PC-3 (cell line): ENCODE measurements at places on chromosomes 13 and 19. TPM values are rescaled to one million over a fixed set of nuclear protein-coding genes. Genes with fewer than 3 reads are reported as not detected.
A peak's percentile ranks its signal among the peaks of the same experiment; 100 is the strongest.

DNAAF3 gene
- 30.0 and 45.7 TPM in 2 replicates for total RNA-seq

DKKL1 gene
- total RNA-seq = 2.4 and 4.2 TPM in 2 replicates

PRSS57 gene
- not detected in 2 replicates for total RNA-seq

TNFSF11 gene
- total RNA-seq = not detected in 2 replicates

ZNF534 gene
- total RNA-seq = not detected in 2 replicates

FOXO1 gene
- total RNA-seq = 2.7 and 3.5 TPM in 2 replicates

PDE4A gene
- total RNA-seq = 2.8 and 3.1 TPM in 2 replicates

TGFBR3L gene
- 10.5 and 15.5 TPM in 2 replicates for total RNA-seq

AKAP8L gene
- 97.9 and 137 TPM in 2 replicates for total RNA-seq

NLRP9 gene
- total RNA-seq = not detected in 2 replicates

PABPC3 gene
- total RNA-seq = 0.17 and 0.26 TPM in 2 replicates

PGLYRP1 gene
- total RNA-seq = not detected in 2 replicates

DNA sequence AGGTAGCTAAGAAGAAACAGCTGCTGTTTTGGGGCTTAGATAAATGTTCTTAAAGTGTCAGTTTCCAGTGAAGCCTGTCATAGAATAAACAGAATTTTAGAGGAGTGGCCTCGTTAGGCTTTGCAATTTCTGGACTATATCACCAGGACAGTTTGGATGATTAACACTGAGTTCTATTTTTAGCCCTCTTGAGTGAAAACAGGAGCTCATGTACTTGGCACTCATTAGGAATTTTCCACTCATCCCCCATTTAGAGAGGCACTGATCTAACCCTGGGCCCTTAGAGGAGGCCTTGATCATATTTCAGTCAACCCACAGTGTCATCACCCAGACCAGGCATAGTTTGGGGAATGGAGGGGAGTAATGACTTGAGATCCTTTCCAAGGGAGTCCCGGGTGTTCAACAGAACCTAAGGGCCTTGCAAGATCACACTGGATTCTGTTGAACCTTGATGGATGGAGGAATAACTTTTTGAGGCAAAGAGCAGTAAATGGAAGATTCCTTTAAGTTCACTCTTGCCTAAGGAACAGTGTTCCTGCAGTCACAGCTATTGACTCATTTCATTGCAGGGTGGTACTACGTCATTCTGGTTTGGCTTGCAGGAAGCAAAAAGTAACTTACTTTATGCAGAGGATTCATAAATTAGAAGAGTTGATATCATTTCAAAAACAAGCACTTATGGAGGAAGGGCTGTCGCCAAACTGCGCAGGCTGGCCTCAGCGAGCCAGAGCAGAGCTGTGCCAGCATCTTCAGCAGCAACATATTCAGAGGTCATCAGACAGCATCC is 160.2 kb downstream of the SLC7A1 start:
- no peak overlapping the region for H3K27ac ChIP-seq
- peaks cover 34% of the 10 kb centered on the region for H3K27me3 ChIP-seq

DNA sequence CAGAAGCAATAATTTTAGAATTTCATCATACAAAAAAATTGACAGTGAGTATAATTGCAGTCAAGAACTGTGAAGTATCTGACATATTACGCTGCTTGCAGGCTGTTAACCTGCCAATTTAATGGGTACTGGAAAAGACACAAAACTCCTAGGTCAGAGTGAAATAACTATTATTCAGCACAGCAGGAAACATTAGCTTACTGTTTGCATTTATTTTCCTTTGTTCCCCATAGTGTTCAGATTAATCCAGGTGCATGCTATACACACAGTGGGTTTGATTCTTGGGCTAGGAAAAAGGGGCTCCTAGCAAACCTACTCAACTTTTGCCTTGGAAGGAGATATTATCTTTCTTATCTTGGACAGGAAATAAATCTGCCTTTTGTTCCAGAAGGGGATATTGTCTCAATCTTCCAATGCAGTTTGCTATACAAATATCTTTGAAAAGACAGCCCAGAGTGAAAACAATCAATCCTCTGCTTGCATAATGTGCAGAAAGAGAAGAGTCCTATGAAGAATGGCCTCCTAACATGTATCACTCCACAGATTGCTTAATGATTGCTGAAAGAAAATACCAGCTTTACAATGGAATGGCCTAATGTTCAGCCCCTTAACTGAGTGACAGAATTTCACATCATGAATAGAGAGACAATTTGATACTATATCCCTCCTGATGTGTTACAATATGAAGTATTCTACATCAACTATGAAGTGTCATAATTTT is 443.4 kb downstream of the TBC1D4 start:
- H3K4me3 ChIP-seq = no peak overlapping the region
- no peaks in the 10 kb centered on the region for H3K4me1 ChIP-seq
- no peaks in the 10 kb centered on the region for H3K27me3 ChIP-seq

- H3K27me3 ChIP-seq = no peaks in the 10 kb centered on the region
- peaks cover 39% of the 10 kb centered on the region for H3K4me1 ChIP-seq
- H3K36me3 ChIP-seq = peaks cover 18% of the 10 kb centered on the region
- peak overlapping the region; percentile 94 for H3K27ac ChIP-seq
- no peak overlapping the region for H3K4me3 ChIP-seq
Observed at GRCh38 chr13:33228648-33229445, 56.7 kb downstream of the STARD13 start.

DNA sequence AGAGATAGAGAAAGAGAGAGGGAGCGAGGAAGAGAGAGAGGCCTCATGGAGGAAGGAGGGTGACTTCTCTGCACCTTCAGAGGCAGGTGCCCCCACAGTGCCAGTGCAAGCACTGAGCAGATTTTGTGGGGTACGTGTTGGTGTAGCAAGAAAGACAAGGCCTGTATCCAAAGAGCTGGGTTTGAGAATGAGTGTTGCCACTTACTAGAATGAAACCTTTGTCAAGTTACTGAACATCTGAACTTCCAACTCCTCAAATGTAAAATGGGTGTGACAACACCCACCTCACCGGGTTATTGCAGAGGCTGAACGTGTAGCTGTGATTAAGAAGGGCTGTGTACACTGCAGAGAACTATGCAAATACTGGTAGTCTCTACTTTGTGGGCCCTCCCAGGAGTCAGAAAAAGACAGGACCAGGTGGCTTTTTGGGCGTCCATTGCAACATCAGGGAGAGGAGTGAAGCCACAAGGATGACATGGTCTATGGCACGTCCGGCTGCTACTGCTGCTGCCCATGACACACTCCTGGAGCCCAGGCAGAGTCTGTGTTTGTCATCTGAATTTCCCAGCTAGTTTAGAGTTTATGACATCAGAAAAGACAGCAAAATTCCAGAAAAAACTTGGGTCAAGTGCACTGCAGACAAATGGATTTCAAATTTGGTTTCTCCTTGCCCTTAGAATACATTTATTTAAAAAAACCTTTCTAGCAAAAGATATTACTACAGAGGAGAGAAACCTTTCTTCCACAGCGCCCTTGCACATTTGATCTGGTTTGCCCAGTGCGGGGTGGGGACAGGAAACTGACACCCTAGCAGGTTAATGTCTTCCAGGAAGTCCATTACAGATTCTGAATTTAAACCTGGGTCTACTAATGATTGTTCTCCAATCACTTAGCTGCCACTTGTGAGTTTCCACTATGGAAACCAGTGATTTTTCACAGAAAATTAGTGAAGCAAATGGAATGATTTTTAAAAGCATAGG is 54.0 kb upstream of the ATP12A start:
- H3K27ac ChIP-seq = no peak overlapping the region
- H3K27me3 ChIP-seq = no peaks in the 10 kb centered on the region
- no peak overlapping the region for H3K4me3 ChIP-seq
- no peaks in the 10 kb centered on the region for H3K36me3 ChIP-seq

DNA sequence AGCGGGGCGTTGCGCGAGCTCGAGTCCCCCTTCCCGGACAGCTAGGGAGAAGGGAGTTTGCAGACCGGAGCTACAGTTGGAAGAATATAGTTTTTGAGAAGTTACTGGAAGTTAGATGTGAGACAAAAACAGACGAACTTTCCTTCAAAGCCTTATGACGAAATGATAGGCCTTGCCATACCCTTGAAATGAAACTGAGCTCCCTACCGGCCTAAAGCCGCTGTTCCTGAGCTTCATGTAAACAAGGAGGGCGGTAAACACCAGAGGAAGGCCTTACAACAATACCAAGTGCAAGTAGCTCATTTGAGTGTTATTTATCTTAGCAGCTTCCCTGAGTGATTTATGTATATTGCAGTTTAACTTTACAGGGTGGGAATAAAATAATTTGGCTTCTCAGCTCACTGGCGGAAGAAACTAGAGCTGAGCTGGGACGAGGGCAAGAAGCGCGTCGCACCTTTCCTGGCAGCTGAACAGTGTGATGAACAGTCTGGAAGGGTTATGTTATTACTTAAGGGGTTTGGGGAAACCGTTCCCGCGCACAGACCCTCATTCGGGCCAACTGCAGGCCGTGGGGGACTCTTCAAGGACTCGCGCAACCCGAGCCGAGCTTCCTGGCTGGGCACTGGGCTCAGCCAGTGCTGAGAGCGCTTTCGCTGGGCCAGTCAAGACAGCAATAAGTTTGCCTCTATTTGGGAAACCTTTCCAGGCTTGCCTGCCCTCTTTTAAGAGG is 111.2 kb downstream of the KCNRG start:
- no peaks in the 10 kb centered on the region for H3K36me3 ChIP-seq
- H3K27me3 ChIP-seq = no peaks in the 10 kb centered on the region
- DNase-seq = peak; percentile 20
- H3K4me1 ChIP-seq = peaks cover 22% of the 10 kb centered on the region; the same call in 1 of the 2 replicates

- peaks cover 10% of the 10 kb centered on the region for H3K4me1 ChIP-seq
- no peak for DNase-seq
- H3K27me3 ChIP-seq = no peaks in the 10 kb centered on the region
- H3K36me3 ChIP-seq = no peaks in the 10 kb centered on the region
- H3K27ac ChIP-seq = no peak overlapping the region
Observed at GRCh38 chr19:18284712-18285360, 3.4 kb upstream of the JUND start.

GRCh38 chr13:20150561-20150960 is 10.3 kb downstream of the GJA3 start:
- no peaks in the 10 kb centered on the region for H3K4me1 ChIP-seq
- H3K27me3 ChIP-seq = no peaks in the 10 kb centered on the region
- DNase-seq = no peak
- no peak overlapping the region for H3K27ac ChIP-seq
- H3K36me3 ChIP-seq = no peaks in the 10 kb centered on the region

DNA sequence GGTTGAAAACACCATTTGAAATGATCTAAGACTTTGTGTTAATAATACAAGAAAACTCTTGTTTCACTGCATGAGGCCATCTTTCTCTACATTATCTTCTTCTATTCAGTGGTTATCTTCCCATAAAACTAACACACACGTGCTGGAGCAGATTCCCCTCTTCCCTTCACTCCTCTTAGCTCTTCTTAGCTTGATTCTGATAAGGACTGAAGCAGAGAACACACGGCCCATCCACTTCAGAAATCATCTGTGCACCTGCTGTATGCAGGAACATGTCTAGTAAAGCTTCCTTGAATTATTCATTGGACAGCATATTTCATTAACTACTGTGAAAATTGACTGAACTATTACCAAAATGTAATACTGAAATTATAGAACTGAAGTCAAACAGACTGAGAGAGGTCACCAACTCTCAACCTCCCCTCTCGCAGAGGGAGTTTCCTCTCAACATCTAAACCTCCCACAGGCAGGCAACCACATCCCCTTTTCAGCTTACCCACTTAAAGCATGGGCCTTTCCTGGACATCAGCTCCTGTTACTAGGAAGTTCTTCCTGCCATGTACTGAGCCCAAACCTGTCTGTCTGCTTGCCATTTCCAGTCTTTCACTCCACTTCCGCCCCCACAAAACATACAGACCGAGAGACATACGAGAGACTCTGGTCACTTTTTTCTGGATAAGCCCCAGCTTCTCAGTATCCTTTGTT is 113.9 kb downstream of the CRYL1 start:
- no peak for DNase-seq
- H3K4me1 ChIP-seq = peaks cover 6% of the 10 kb centered on the region; the same call in 1 of the 2 replicates

- no peaks in the 10 kb centered on the region for H3K4me1 ChIP-seq
- H3K4me3 ChIP-seq = no peak overlapping the region
- H3K36me3 ChIP-seq = no peaks in the 10 kb centered on the region
Observed at GRCh38 chr13:25649001-25649633, 277.3 kb downstream of the ATP8A2 start.

DNA sequence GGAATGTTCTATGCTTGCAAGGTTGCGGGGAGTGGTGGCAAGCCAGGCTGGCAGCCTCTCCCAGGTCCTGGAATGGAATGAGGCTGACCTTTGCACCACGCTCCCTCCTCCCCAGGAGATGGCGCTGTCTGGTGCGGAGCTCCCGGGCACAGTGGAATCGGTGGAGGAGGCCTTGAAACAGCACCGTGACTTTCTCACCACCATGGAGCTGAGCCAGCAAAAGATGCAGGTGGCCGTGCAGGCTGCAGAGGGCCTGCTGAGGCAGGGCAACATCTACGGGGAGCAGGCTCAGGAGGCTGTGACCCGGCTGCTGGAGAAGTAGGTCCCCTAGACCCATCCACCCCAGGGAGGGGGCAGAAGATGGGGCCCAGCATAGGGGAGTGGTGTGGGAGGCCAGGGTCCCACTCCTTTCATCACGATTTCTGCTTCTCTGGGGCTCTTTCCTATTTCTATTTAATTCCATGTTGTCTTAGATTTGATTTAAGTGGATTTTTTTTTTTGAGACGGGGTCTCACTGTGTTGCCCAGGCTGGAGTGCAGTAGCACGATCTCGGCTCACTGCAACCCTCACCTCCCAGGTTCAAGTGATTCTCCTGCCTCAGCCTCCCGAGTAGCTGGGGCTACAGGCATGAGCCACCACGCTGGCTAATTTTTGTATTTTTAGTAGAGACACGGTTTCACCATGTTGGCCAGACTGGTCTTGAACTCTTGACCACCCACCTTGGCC is 53.2 kb upstream of the SHKBP1 start:
- peak; percentile 66 for DNase-seq
- H3K36me3 ChIP-seq = no peaks in the 10 kb centered on the region
- H3K27ac ChIP-seq = no peak overlapping the region
- H3K4me1 ChIP-seq = no peaks in the 10 kb centered on the region
- no peak overlapping the region for H3K4me3 ChIP-seq
- H3K27me3 ChIP-seq = no peaks in the 10 kb centered on the region

DNA sequence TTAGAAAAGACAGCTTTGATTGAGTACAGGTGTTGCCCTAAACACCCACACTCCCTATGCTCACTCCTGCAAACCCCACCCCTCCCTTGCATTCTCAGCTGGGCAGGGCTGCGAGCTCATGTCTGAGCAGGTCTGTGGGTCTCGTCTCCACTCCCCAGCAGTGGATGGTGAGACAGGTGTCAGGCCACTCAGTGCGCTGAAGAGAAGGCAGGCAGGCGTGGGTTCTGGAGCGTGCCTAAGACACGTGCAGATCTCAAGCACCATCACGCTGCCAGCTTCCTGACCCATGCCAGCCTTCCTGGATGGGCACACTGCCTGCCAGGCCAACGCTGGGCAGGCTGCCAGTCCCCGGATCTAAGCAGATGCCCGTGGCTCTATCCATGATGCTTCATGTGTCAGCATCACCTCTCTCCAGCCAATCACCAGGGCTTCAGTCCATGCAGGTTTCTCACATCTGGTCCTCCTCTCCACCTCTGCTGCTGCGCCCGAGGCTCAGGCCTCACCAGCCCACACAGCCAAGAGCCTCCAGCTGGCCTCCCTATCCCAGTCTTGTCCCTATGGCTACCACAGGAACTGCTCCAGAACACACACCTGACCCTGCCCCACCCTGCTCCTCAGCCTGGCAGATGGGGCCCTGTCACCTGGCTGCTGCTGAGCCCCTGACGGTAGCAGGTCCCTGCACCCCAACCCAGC is 42.6 kb downstream of the EPS15L1 start:
- no peaks in the 10 kb centered on the region for H3K4me1 ChIP-seq
- H3K4me3 ChIP-seq = no peak overlapping the region
- H3K36me3 ChIP-seq = peaks cover 27% of the 10 kb centered on the region
- peak; percentile 8 for DNase-seq
- no peak overlapping the region for H3K27ac ChIP-seq
- no peaks in the 10 kb centered on the region for H3K27me3 ChIP-seq

GRCh38 chr13:89455225-89455624 is 1784.1 kb downstream of the SLITRK5 start:
- no peak for DNase-seq
- no peak overlapping the region for H3K4me3 ChIP-seq
- peaks cover 14% of the 10 kb centered on the region; the same call in 1 of the 2 replicates for H3K4me1 ChIP-seq
- H3K27ac ChIP-seq = no peak overlapping the region
- no peaks in the 10 kb centered on the region for H3K36me3 ChIP-seq
